NCI-H1417 treated with DMSO at 0.1 percent for 48 hours (cell line): ENCODE measurements at places on chromosomes 3 and 15.

- no peak for DNase-seq
These were observed 34.1 kb downstream of the WNT7A start for GRCh38 chr3:13845806-13846205.

- no peak for DNase-seq
These were observed 461.9 kb upstream of the ONECUT1 start for GRCh38 chr15:53251996-53252395.

GRCh38 chr3:19543212-19543841, 390.7 kb downstream of the EFHB start:
- no peak for DNase-seq

DNA sequence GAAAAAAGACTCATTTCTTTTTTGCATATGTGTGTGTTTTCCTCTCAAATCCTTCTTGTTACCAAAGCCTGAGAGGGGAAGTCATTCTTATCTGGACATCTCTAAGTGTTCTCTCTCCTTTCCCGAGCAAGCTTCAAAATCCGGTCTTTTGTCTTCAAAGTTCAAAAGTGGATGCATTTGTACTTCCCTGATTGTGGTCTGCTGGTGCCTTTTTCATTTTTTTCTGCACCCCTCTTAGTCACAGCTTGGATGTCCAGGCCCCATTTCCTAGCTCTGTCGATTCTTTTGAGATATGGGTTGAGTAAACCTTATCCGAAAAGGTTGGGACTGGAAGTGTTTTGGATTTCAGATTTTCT, 34.8 kb downstream of the EHD4 start:
- DNase-seq, result no peak

- no peak for DNase-seq
These were observed 15.6 kb downstream of the FRMD4B start for GRCh38 chr3:69370156-69370883.

GRCh38 chr3:166444756-166445155, 607.5 kb upstream of the BCHE start:
- no peak for DNase-seq

- DNase-seq, result no peak
These were observed 28.0 kb upstream of the MAGEF1 start for GRCh38 chr3:184739594-184740505.

DNA sequence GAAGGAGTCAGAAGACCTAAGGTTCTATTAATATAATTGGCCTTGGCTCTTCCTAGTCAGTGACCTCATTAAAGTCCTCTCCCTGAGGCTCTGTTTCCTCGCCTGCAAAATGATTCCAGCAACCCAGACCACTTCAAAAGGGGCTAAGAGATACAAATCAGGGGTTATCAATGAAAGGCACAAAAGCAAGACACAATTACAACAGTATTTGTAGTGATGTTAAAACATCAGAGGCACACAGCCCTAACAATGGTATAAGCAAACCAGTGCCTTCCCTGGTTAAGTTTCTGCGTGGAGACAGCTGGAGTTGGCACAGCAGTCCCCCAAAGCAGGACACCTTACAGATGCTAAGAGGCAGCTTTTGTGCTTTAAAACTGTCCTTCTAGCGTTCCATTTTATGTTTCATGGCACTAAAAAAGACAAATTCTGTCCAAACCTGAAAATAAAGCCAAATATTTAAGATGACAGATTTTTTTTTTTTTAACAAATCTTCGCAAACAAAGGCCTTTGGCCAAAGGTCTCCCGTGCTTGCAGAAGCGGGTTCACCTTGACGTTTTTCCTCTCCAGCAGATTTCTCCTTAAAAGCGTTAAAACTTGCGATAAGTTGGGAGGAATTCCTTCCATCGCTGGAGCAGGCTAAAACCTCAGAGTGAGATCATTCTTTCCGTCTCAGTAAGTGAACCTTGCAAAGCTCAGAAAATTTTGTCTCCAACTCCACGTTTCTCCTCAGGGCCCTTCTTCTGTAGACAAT, 999 bp downstream of the ZNF280D start:
- DNase-seq, result no peak

DNA sequence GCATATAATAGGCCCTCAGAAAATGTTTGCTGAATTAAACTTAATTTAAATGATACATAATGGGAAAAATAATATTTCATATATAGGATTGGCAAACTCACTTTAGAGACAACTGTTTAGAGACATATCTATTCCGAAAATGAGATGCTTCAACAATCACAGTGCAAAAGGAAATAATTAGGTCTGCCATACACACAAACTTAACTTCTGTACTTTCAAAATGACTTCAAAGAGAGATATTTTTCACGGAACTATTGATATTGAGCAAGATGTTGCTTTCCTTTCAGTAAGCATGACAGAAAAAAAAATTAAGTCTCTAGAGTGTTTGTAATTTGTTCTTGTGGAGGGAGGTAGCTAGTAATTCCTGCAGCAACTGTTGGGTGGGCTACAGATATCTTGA, 769.5 kb downstream of the TUSC7 start:
- DNase-seq, result no peak

- no peak for DNase-seq
These were observed 92.9 kb upstream of the PRR23E start for GRCh38 chr3:127099982-127100381.

GRCh38 chr3:191740712-191741111, 279.7 kb downstream of the PYDC2 start:
- no peak for DNase-seq

- no peak for DNase-seq
These were observed 329.4 kb upstream of the CTNNB1 start for GRCh38 chr3:40869939-40870338.

DNA sequence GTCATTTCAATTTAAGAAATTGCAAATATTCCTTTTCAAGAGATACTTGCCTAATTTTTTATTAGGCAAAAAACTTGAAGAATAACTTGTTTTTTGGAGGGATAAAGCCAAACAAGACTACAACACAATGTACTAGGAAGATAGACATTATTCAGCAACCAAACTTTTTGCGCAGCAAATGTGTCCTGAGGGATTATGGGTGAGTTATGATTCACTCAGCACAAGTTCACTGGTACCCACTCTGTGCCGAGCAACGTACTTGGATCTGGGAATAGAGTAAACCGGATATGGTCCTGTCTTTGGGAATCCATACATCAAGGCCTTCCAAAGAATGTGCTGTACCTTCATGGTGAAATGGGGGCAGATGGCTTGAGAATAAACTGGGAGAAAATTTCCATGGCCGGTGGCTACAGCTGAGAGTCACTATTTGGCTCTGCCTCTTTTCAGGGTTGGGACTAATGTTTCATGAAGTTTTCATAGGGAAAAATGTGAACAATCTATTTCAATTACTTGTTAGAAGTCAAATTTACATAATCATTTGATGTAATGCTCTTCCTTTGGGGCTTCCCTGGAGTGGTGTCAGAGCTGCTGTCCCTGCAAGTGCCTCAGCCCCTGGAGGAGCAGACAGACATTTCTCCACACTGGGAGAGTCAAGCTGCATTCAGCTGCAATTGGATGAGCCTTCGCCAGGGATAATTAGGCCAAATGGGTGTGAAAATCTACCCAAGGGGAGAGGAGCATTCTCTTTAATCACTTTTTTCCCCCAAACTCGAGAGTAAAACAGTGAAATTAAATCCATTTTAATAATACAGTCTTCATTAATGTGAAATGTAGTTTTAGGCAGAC, 315.2 kb downstream of the CLSTN2 start:
- DNase-seq, result no peak

GRCh38 chr3:71468311-71469137, 115.0 kb downstream of the FOXP1 start:
- no peak for DNase-seq

- no peak for DNase-seq
These were observed 130.1 kb upstream of the STAC start for GRCh38 chr3:36250191-36250590.

- no peak for DNase-seq
These were observed 15.2 kb upstream of the TMEM212 start for GRCh38 chr3:171827836-171828458.

- DNase-seq, result no peak
These were observed 30.6 kb upstream of the SLC6A1 start for GRCh38 chr3:10961921-10962320.

DNA sequence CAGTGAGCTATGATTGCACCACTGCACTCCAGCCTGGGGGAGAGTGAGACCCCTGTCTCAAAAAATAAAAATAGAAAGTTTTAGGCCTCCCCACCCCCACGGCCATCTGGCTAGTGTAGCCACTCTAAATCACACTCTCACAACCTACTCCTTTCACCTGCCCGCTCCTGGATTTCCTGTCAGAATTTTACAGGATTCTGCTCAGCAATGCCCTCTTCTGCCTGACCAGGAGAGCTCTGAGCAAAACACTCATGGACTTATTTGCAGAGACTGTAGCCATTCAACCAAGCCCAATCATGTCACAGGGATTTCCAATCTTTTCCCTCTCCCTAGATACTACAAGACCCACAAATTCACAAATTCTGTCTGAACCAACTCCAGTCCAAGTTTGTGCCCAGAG, 242.6 kb upstream of the TPRG1 start:
- DNase-seq, result no peak

DNA sequence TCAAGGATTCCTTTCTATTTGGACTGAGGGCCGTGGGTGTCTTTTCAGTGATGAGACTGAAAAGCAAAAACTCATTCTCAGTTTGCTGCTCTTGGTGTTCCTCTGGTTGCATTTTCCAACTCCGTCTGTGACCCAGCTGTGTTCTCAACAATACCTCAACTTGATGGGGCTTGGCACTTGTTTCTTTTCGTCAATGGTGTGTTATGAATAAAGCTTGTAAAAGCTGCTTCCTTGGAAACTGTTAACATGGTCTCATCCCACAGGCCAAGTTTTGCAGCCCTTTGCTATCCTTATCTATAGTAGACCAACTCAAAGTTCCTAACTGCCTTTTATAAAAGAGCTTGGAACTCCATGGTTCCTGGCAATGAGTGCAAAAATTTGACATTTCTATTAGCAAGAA, 142.5 kb upstream of the UBE2E1 start:
- no peak for DNase-seq

- no peak for DNase-seq
These were observed 34.9 kb downstream of the RUBCN start for GRCh38 chr3:197701841-197702240.

DNA sequence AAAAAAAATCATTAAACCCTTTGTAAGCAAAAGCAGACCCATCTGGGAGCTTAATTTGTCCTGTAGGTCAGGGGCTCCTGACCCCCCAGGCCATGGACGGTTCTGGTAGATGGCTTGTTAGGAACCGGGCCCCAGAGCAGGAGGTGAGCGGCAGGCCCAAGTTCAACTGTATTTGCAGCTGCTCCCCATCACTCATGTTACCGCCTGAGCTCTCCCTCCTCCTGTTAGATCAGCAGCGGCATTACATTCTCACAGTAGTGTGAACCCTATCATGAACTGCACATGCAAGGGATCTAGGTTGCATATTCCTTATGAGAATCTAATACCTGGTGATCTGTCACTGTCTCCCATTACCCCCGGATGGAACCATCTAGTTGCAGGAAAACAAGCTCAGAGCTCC, 60.7 kb downstream of the FSIP1 start:
- no peak for DNase-seq

DNA sequence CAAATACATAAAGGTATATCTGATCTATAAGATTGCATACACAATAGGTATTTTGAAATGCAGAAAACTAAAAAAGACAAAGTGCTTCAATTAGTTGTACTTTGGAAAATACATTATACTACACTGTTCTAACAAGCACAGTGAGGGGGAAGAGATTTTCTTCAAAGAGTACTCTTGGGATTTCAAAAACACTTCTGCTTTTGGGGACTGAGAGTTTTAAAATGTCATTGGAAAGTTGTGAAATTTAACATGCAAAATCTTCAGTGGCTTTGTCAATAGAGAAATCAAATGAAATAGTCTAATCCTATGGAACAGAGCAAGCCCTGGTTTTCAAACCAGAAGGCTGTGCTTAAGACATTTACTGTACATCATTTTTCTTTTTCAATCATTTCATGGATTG, 322.2 kb upstream of the SEMA6D start:
- no peak for DNase-seq

- DNase-seq, result no peak
These were observed 149.4 kb downstream of the CFAP20DC start for GRCh38 chr3:58900386-58900785.

DNA sequence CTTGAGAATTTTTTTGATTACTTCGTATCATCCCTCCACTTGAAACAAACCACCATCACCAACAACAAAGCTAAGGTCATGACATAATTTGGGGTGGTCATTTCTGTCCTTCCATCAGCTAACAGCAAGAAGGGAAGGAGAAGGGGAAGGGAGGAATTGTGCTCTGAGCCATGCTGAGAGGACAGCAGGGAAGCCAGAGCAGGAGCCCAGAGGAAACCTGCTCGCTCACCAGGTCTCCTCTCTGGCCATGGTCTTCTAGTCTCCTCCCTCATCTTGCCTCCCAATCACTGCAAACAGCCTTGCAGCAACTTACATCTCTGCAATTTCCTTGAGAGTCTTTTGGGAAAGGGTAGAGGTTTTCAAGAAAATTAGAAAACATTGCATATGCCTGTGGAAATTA, 196.7 kb downstream of the SSR3 start:
- DNase-seq, result no peak

- no peak for DNase-seq
These were observed 92.2 kb downstream of the CMSS1 start for GRCh38 chr3:99909714-99910495.

- DNase-seq, result no peak
These were observed 306.8 kb upstream of the ATP11B start for GRCh38 chr3:182486463-182486862.

GRCh38 chr3:70276901-70277300, 35.5 kb downstream of the MDFIC2 start:
- no peak for DNase-seq

GRCh38 chr15:45604326-45604725, 17.1 kb downstream of the BLOC1S6 start:
- DNase-seq, result no peak

GRCh38 chr3:46485779-46486175, 12.0 kb upstream of the RTP3 start:
- DNase-seq, result no peak

- DNase-seq, result no peak
These were observed 351.4 kb downstream of the OXSM start for GRCh38 chr3:26141296-26141695.

- no peak for DNase-seq
These were observed 44.6 kb downstream of the EOMES start for GRCh38 chr3:27677565-27677964.

DNA sequence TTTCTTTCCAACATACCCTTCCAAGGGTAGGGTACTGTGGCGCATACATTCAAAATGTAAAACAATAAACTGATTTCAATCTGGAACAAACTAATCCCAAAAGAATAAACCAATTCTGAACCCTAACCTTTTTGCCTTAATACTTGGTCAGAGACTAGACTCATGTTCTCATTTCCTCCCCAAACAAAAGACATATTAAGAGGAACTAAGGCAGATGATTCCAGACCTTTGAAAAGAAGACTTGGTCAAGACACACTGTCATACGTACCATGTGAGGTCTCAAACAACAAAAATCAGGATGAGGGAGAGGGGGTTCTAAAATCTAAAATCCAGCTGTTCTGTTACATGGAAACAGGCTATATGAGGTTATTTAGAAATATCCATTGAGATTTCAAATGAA, 102.1 kb downstream of the RFTN1 start:
- DNase-seq, result no peak

GRCh38 chr15:36545467-36545992, 33.9 kb upstream of the CDIN1 start:
- no peak for DNase-seq
